SK-MEL-5 (cell line): ENCODE measurements at places on chromosomes 2 and 18. TPM values are rescaled to one million over a fixed set of nuclear protein-coding genes. Genes with fewer than 3 reads are reported as not detected.

DNA sequence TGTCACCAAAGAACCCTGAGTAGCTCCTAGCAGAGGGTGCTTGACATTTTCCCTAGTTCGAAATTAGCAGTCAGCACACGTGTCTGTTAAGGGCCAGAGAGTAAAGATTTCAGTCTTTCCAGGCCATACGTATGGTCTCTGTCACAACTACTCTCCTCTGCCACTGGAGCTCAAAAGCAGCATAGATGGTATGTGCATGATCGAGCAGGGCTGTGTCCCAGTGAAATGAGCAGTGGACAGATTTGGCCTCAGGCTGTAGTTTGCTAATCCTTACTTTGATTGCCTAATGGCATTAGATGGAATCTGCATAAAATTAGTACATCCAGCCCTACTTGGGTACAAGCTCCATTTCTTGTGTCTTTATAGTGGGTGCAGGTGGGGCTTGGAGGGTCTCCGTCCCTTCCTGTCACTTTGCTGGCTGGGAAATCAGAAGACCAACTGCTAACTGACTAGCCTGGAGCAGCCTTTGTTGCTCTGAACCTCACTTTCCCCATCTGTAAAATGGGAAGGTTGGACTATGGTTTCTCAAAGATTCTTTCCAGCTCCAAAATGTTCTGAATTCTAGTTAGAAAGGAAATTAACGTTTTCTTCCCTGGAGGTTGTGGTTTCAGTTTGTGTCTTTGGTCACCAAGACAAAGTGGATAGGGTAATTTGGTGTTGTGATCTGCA, 108.5 kb downstream of the GLI2 start:
- DNase-seq: no peak

Gene GAL3ST2
- total RNA-seq: not detected in 2 replicates

Gene CAPN14
- total RNA-seq: 0.24 and 0.42 TPM in 2 replicates

- no peak for DNase-seq
Observed at GRCh38 chr2:161898633-161899032, 175.4 kb downstream of the DPP4 start.

DNA sequence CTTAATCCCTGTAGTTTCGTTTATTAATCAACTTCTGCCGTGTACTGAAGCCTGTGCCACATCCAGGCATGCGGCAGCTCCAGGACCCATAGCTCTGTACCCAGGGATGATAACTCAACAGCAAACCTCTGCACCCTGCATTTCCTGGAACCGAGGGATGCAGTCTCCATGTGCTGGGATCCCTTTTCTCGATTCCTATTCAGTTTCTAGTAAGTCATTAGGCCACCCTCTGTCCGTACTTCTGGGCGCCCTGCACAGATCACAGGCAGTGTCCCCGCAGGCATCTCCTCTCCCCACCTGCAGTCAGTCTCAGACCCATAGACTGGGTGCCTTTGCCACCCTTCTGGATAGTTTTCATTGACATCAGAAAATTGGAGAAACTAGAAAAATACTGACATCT, 18.8 kb downstream of the TMEM18 start:
- no peak for DNase-seq

Gene EMX1
- total RNA-seq: not detected in 2 replicates

DNA sequence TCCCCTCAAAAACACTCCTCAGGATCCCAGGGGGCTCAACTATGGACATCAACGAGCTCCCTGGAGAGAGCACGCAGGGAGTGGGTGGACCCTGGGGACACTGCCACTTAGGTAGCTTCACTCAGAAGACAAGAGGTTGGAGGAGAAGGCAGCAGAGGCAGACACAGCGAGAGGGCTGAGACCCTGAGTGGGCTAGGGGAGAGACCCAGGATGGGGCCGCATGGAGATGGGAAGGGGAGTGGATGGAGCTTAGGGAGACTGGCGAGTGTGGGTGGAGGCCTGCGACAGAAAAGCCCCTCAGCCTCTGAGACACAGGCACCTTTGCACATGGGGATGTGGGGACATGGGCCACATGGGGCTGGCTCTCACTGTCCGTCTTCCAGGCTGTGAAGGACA, 70.9 kb downstream of the ASB1 start:
- DNase-seq: no peak

Gene SERPINB11
- not detected in 2 replicates for total RNA-seq

GRCh38 chr18:820591-821165, 8.6 kb upstream of the YES1 start:
- DNase-seq: no peak

Gene MERTK
- total RNA-seq: 220 and 225 TPM in 2 replicates

DNA sequence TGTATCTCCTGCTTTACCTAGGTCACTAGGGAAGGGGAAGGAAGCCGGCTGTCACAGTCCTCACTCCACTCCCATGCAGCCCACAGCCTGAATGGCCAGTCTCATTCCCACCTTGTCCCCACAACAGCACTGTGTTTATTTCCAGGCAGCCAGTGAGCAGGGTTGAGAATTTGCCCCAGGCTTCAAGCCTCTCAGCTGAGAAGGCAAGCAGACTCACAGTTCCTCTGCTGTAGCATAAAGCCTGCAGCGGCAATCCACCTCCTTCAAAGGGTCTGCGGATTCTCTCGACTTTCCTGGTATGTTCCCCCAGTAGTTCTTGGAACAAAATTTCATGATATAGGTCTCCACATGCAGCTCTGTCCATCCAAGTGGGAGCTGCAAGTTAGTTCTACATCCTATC, 262.9 kb upstream of the GULP1 start:
- no peak for DNase-seq

- no peak for DNase-seq
Observed at GRCh38 chr2:107588181-107588580, 238.5 kb upstream of the RGPD4 start.

Gene C2orf66
- not detected in 2 replicates for total RNA-seq

DNA sequence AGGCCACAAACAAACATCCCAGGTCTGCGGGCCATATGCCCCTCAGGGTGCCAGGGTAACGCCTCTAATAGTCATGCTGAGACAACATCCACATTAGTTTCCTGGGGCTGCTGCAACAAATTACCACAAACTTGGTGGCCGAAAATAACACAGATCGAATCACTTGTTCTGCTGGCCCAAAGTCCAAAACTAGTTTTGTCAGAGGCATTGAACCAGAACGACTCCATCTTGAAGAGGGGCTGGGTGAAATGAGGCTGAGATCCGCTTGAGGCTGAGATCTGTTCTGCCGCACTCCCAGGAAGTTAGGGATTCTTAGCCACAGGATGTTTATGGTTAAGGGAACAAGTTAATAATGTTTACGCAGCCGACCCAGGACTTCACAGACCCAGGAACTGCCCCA, 66.7 kb downstream of the COPS8 start:
- no peak for DNase-seq

Gene CD302
- 12.0 and 13.4 TPM in 2 replicates for total RNA-seq

- peak; percentile 59 for DNase-seq
Observed at GRCh38 chr2:146312899-146313298, 1531.9 kb upstream of the ACVR2A start.

Gene TYMS
- 27.4 and 30.4 TPM in 2 replicates for total RNA-seq

Gene CCDC150
- 0.69 and 2.1 TPM in 2 replicates for total RNA-seq

Gene TGFA
- total RNA-seq: 2.1 and 2.4 TPM in 2 replicates

DNA sequence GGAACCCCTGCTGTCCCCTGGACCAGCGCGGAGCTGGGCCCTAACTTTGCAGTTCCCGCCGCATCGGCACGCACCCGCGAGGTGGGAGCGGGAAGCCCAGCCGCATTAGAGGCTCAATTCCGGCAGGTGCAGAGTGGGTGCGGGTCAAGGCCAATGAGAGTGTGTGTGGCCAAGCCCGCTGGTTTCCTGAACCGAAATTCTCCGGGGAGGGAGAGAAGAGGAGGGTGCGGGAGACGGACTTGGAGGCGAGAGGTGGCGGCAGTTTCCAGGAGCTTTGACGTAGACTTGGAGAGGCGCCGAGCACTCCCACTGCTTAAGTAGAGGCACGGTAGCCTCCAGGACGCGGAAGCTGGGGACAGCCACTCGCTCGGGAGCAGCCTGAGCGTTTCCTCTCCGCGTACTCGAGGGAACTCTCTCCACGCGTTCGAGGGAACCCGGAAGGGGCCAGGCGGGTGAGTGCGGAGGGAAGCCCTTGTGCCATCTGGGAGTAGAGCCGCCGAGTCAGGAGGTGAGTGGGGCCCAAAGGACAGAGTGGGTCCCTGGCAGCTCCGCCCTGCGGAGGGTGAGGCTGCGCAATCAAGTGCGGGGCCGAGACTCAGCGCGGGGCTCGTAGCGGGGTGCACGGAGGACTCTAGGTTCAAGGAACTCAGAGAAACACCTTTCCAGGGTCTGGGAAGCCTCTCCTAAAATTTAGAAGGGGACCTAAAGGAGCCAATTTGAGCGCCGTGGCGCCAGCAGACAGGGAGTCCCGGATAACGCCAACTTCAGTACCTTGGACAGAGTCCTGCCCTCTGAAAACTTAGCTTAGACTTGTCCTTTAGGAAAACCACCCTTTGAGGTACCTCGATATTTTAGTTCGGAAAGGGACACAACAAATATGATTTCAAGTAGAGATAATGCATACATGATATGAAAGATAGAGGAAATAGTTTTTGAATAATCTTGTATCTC, at the start of gene FAM237A:
FAM237A (plus strand) TSS at position 413 of the 951 bp plus-strand sequence. CDS start 1,750 bp downstream, outside the sequence.
- DNase-seq: peak; percentile 53

DNA sequence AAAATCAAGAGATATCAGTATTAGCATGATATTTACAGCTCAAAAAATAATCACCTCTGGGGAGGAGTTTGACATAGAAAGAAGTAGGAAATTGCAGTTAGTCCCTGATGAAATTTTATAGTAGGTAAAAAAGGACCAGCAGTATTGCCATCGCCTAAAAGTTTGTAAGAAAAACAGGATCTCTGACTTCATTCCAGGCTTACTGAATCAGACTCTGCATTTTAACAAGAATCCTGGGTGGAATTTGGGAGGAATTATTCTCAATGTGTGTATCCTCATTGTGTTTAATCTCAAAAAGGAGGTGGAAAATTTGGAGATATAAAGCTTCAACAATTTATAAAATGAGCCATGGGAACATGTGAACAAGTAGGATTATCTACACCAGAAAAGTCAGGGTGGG, 31.2 kb upstream of the STAT1 start:
- DNase-seq: no peak
